Stimulated activated CD4-positive, alpha-beta T cell treated with anti-CD3 and anti-CD28 coated beads, Interleukin-2, amount 100 ng/mL, for 48 hours (primary cell): ENCODE measurements at places on chromosomes 6 and 20.

GRCh38 chr6:158314737-158315136 is 2.5 kb downstream of the TULP4 start:
- no peak for DNase-seq

DNA sequence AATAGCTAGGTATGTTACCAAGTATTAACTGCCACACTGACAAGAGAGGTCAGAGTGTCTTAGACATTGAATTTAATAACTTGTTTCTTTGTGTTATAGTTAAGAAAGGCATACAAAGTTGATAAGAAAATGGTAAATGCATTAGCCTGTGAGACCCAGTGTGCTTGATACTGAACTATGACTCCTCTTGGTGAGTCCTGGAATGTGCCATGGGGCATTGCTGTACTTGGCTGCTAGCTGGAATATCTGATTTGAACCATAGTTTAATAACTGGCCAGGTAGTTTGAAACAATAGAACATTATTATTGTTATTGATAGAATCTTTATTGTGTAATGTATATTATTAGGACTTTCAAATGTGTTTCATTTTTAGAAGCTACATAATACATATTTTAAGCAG is 70.0 kb downstream of the ZFAND3 start:
- no peak for DNase-seq

DNA sequence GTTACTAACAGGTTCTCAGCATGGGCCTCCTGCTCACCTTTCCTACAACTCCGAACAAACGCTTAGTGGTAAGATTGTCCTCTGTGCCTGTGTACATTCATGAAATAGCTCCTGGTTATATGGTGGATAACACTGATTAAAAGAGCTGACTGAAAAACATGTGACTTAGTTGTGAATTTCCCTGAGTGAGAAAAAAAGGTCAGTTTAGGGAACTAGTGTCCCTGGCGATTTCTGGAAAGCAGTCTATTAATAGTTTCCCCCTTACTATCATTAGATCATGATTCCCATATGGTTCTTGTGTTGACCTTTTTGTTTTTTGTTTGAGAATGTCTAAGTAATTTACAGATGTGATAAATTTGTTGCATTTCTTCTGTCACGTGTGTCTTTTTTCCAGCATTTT is 15.6 kb downstream of the SNRPC start:
- DNase-seq: no peak

- DNase-seq: no peak
These were observed 41.1 kb upstream of the SAMD5 start for GRCh38 chr6:147467428-147467827.

DNA sequence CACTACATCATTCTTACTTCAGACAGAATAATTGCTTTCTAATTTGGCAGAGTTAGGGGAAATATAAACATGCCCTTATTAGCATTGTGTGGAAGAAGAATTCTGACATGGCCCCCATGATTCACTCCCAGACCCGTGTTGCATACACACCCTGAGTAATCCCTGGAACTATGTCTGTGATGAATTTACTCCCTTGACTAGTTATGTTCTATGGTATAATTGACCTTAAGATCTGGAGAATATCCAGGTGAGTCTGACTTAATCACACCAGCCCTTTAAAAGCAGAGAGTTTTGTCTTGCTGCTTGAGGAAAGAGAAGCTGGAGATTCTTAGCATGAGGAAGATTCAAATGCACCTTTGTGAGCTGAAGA is 262.9 kb downstream of the SOX4 start:
- DNase-seq: no peak

DNA sequence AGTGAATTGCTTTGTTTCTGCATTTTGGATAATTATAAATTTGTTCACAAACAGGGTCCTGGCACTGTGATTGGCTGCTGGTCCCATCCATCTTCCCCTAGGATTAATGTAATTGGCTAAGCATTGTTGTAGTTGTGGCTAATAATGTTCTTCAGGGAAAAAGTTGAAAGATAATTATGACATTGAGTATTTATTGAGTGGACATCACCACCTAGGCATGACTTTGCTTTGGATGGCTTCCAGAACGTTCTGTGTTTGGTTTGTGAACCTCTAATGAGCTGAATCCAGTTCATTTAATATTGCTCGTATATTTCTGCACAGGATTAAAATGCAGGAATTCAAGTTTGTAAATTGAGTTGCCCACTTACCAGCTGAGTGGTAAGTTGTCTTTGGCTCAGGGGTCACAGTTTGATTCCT is 55.1 kb downstream of the ARID1B start:
- no peak for DNase-seq

DNA sequence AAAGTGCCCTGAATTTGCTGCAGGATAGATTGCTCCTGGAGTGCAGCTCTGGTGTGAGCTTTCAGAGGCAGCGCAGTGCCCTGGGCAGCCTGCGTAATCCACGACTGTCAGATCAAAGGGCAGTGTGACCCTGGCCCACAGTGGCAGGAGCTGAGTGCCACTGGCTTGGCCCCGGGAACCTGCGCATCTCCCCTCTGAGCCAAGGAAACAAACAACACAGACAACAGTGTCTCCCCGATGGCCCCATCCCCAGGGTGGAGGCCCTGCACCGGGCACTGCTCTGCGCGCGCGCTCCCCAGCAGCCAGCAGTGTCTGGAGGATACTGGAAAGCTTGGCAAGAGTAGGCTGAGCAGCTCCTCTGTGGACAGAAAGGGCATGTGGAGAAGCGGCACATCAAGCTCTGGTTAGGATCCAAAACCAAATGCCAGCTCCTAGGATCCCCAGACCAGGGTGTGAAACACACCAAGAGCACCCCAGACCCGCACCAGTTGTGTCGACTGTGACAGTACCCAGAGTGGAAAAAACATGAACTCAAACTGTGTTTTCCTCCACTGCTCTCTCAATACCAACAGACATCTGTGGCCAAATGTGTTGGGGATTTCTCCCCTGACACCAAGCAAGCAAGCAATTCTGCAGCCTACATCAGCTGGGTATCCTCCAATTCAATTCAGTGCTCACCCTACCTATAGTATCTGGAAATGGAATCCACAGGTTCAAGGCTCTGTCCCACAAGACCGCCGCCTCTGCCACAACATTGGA is 26.7 kb downstream of the RBCK1 start:
- no peak for DNase-seq

GRCh38 chr6:143539106-143539505 is 27.6 kb upstream of the FUCA2 start:
- DNase-seq: no peak

GRCh38 chr6:13074415-13075140 is 253.8 kb downstream of the TBC1D7 start:
- DNase-seq: no peak

DNA sequence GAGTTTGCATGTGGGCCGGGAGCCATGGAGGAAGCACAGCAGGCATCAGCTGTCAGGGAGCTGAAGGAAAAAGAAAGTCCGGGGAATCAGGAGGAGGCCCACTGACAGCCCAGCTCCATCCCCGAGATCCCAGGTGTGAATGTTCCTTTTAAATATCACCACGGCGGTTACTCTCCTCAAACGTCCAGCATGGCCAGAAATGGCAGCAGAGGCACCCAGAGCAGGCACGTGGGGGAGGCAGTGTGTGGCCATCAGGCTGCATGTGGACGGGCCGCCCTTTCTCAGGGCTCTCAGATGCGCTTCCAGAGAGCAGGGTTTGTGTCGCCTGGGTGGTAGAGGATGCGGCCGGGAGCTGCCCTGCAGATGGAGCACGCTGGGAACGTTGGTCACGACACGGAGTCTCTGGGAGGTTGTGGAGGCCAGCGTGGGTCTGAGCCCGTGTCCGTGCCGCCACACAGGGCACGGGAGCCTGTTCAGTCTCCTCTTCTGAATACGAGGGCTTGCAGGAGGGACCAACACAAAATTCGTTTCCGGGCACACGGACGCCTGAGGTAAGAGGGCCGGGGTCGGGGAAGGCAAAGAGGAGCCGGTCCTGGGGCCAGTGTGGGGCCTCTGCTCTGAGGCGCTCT is 45.3 kb upstream of the DACT2 start:
- DNase-seq: no peak

- DNase-seq: no peak
These were observed 903.1 kb downstream of the PHF3 start for GRCh38 chr6:64538722-64539121.

GRCh38 chr6:36961441-36962435 is 7.2 kb downstream of the PI16 start:
- DNase-seq: no peak

DNA sequence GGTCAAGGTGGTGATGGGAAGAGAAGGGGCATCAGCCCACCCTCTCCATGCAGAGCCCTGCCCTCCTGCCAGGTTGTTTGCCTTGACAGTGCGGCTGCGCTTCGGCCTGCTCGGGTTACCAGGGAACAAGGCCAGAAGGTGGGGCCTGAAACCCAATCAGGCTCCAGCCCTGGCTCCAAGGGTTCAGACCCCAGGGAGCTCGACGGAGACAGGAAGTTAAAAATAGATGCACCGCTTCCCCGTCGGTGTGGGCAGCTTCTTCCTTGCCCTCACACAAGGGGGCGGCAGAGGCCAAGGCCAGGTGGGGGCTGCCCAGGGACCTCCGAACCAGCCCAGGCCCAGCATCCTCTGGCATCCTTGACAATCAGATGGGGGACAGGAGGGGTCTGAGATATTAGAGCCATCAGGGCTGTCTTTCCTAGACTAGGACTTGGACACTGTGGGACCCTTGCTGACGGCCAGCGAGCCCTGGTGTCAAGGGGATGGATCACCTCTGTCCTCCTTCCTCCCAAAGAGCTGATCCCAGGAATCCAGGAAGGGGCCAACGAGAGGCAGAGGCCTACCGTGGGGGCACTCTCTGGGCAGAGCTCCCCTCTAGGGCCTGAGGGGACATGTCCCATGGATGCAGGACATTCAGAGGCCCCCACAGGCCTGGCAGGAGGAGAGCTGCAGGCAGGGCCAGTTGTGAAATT is 65.2 kb downstream of the RIPOR3 start:
- DNase-seq: peak; percentile 14

GRCh38 chr6:39496915-39497314 is 174.4 kb upstream of the KCNK16 start:
- DNase-seq: no peak

- DNase-seq: no peak
These were observed 3.3 kb downstream of the NCR2 start for GRCh38 chr6:41338659-41339058.

GRCh38 chr20:35342154-35342769 is 50.0 kb upstream of the FAM83C start:
- DNase-seq: no peak

DNA sequence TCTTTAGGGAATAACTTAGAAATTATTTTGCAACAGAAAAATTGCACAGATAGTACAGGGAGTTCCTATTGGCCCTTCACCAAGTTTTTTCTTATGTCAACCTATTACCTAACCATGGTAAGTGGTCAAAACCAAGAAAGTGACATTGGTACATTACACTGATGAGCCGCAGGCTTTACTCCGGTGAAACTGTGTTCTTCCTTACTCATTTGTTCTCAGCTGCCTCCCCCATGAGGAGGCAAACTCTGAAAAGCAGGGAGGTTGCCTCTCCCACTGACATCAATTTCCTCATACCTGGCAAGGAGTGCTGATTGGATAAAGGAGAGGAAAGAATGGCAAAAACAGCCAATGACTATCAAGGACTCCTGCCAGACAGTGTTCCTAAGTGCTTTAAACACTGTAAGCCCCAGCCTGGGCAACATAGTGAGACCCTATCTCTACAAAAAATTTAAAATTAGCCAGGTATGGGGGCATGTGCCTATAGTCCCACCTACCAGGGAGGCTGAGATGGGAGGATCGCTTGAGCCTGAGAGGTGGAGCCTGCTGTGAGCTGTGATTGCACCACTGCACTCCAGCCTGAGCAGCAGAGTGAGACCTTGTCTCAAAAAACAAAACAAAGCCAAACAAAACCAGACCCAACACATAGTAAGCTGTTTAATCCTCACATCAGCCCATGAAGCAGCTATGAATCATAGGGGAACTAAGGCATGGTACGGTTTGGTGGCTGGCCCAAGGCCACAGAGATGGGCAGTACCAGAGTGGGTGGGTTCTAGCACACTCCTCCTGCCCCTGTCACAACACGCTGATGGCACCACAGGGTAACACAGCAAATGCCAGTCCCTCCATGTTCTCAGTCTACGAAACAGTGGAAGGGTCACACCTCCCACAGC is 24.7 kb downstream of the C20orf203 start:
- no peak for DNase-seq

- DNase-seq: no peak
These were observed 31.1 kb downstream of the CDKAL1 start for GRCh38 chr6:20565342-20565741.

DNA sequence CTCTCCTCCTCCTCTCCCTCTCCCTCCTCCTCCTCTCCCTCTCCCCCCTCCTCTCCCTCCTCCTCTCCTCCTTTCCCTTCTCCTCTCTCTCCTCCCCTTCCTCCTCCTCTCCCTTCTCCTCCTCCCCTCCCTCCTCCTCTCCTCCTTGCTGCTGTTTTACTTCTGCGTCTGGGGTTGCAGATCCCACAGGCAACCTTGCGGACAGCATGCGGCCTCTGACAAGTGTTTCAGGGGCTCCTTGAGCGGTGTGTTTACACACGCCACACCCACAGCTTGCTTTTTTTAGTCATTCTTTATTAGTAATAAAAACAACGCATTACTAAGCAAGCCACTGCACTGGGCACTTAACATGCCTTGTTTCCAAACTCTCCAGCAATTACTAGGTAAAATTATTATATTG is 81.9 kb downstream of the TFAP2C start:
- no peak for DNase-seq

DNA sequence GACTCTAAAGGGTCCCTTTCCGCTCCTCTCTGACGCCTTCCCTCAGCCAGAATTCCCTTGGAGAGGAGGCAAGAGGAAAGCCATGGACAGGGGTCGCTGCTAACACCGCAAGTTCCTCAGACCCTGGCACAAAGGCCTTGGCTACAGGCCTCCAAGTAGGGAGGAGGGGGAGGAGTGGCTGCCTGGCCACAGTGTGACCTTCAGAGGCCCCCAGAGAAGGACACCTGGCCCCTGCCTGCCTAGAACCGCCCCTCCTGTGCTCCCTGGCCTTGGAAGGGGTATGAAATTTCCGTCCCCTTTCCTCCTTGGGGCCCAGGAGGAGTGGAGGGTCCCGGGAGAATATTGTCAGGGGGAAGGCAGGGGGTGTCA is 2.7 kb downstream of the VEGFA start:
- no peak for DNase-seq

GRCh38 chr6:38708496-38708895 is 5.6 kb upstream of the GLO1 start:
- no peak for DNase-seq

DNA sequence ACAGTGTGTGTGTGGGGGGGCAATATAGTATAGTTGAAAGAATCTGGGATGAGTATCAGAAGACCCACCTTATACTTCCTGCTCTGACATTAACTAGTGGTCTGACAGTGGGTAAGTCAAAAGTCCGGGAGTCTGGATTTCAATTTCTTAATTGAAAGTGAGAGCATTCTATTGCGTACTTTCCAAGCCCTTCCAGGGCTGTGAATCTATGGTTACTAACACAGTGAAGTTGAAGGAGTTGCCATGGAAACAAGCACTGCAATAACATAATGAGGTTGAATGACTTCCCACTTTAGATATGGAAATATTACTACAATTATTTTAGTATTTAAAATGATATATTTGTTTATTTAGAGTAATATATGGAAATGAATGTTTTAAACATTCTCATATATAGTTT is 80.2 kb downstream of the MLIP start:
- DNase-seq: no peak
